CD4-positive, alpha-beta T cell treated with Interleukin-2 at 100 ng/mL for 4 hours (primary cell): ENCODE measurements at places on chromosomes 1 and 21.

DNA sequence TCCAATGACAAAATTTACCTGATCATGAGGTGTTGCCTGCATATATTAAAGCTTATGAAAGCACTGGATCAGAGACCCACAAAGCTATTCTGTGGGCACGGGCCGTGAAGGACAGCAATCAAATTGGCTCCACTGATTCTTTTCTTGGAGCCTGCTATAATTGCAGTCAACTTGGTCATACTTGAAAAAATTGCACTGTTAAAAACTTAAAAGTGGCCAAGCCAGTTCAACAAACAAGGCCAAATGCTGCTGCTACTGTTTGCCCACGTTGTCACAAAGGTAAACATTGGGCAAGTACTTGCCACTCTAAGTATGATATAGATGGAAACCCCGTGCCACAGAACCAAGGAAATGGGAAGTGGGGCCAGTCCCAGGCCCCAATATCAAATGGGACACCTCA lies 37.8 kb downstream of the CYP4A11 start:
- no peak for DNase-seq

GRCh38 chr1:151196292-151196800 lies 2.0 kb upstream of the PIP5K1A start:
- DNase-seq = peak; percentile 70

GRCh38 chr21:46096596-46097335 lies 1.1 kb upstream of the COL6A2 start:
- no peak for DNase-seq

DNA sequence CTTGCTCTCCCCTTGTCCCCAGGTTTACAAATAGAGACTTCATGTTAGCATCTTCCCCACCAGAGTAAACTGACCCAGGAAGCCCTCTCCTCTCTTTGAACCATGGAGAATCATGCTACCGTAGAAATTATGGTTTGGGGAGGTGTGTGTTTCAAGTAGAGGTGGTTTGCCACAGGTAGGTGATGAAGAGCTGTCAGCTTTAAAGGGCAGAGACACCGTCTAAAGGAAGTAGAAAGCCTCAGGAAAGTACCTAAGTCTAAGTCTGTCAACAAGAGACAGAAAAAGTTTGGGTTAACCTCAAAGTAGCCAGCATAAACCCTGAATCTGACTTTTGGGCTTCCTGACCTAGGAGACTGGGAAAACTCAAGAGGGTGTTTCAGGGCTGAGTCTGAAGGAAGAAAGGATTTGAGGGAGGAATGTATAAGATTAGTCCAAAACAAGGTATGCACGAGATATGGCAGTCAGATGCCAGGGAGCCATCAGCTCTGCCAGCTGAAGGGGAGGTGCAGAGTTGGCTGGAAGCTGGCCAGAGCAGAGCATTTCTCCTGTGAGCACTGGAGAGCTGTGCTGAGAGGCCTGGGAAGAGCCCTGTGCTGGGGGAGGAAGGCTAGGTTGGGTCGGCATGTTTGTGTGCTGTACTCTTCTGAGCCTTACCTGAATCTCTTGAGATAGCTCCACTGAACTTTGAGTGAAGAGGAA lies 14.3 kb downstream of the ADAMTSL4 start:
- DNase-seq = peak; percentile 86

- no peak for DNase-seq
Measured at GRCh38 chr1:23651069-23651808, 40.4 kb upstream of the RPL11 start.

- DNase-seq = no peak
Measured at GRCh38 chr1:220123889-220124288, 30.0 kb downstream of the IARS2 start.

DNA sequence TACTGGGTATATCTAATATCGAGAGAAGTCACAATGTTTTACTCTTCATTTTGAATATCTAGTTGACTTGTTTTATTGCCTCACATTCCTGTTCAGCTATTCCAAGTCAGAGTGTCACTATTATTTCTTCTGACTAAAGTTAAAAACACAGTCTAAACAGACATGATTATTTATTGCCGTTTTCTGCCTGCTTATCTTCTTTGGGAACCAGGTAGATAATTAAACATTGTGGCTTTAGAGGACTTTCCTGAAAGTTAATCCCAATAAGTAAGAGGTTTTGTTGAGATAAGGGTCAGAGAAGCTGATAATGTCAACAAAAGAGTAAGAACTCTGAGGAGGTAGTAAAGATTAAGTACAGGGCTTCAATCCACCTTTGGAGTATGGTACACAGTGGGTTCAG lies 53.8 kb downstream of the PCNX2 start:
- DNase-seq = no peak

- no peak for DNase-seq
Measured at GRCh38 chr1:175399795-175400194, 207.2 kb upstream of the KIAA0040 start.

DNA sequence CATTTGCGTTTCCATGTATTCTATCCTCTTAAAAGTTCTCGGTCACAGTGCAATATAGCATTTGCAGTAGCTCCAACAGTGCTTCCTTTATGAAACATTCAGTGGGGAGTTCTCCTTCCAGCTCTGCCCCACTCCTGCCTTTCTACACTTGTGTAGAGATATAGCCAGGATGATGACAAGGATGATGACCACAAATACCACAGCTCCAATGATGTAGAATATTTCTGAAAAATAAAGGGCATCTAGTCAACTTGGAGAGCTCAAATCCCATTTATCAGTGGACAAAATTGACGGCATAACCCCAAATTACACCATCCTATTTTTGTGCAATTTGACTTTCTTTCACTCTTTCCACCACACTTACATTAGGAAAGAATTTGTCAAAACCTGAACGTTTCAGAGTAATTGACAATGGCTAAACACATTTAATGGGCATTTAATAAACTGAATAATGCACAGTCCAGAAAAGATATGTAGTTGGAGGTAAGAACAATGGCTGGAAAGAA lies 11.1 kb downstream of the F3 start:
- DNase-seq = no peak

DNA sequence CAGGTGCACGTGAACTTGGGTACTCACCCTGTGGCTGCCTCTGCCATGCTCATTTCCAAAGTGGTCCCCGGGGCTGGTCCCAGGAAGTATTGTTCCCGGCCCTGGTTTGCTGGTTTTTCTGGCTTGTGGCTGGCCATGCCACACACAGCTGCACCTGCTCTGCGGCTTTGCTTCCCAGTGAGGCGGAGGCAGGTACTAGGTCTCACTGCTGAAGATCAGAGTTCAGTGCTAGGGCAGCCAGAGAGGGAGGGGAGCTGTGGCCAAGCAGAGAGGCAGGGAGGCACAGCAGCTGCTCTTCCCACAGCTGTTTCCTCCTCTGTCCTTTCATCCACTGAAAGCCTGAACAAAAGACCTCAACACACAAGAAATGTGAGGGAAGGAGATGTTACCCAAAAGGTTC lies 30.5 kb downstream of the ENO1 start:
- no peak for DNase-seq

DNA sequence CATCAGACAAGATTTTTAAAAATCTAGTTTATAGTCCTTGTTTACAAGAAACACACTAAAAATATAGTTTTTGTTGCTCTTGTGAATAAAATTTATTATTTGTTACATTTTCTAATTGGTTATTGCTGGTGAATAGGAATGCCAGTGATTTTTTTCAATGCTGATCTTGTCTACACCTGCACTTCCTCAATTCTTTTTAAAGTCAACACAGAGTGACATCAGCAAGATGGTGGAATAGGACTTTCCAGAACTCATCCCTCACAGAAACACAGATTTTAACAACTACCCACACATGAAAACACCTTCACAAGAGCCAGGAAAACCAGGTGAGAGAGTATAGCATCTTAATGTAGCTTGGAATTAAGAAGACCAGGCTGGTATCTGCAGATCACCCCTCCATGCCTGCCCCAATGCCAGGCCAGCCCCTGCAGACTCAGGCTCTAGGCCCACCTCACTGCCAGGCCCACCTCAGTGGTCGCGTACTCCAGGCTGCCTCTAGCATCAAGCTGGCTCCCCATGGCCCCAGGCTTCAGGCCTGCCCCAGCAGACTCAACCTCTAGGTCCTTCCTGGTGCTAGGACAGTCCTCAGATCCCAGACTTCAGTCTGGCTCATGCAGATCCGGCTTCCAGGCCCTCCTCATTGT lies 117.6 kb downstream of the WDR3 start:
- DNase-seq = no peak

DNA sequence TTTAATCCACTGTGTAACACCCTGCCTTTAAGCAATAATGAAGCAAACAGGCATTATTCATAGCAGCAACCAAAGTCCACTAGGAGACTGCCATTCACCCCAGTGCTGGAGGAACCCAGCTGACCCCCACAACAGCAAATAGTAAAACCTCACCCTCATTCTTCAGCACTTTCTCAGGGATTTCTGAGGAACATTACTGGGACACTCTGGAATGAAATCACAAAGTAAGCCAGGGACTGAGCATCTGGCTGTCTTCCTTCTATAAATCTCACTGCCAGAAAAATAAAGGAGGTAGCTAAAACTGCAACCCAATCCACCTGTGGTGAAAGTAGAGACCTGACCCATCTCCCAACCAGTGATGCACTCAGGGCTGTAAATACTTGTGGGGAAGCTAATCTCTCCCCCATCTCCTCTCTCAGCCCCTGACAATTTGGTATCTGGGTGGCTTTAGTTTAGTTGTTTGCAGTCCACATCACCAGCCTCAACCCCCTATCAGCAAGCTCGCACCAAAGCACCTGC lies 47.1 kb downstream of the COL6A1 start:
- no peak for DNase-seq
